Sigmoid colon (tissue), 7 donors: ENCODE measurements at places on chromosomes 1 and 21. TPM values are rescaled to one million over a fixed set of nuclear protein-coding genes. Genes with fewer than 3 reads are reported as not detected.

DNA sequence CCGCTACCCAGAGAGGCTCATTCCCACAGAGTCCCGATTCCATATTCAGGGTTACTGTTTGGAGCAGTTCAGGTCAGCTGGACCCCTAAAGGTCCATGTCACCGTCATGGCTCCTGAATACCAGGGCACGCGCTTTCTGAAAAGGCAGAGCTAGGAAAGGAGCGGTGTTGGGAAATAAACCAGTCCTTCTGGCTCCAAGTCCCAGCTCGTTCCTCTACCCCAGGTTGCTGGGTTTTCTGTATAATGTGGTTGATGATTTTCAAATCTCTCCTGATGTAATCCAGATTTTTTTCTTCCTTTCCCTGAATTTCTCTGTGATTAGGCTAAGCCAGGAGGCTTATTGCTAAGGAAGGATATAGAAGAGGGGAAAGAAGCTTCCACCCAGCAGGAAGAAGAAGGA is 14.0 kb upstream of the PKP1 start:
- H3K36me3 ChIP-seq: no peaks in the 10 kb centered on the region
- peak; percentile 22 for DNase-seq
- H3K4me3 ChIP-seq: no peak overlapping the region
- H3K4me1 ChIP-seq: no peaks in the 10 kb centered on the region
- H3K27ac ChIP-seq: no peak overlapping the region

- peaks cover 21% of the 10 kb centered on the region for H3K36me3 ChIP-seq
- H3K27me3 ChIP-seq: no peaks in the 10 kb centered on the region
- DNase-seq: no peak
- no peak overlapping the region for H3K27ac ChIP-seq
Measured at GRCh38 chr1:44318097-44319088, 36.7 kb downstream of the ERI3 start.

The CDK18 gene
- total RNA-seq: 13.0 TPM

The VHLL gene
- total RNA-seq: not detected

The GSTM5 gene
- total RNA-seq: 3.8 TPM

The SLC44A5 gene
- 1.4 TPM for total RNA-seq

- no peak overlapping the region for H3K4me3 ChIP-seq
- no peaks in the 10 kb centered on the region for H3K27me3 ChIP-seq
- peaks cover 1% of the 10 kb centered on the region for H3K4me1 ChIP-seq
- H3K27ac ChIP-seq: no peak overlapping the region
- DNase-seq: no peak
- no peaks in the 10 kb centered on the region for H3K36me3 ChIP-seq
Measured at GRCh38 chr1:14964711-14965055, 188.9 kb upstream of the TMEM51 start.

- H3K4me3 ChIP-seq: peak overlapping the region; percentile 96
- no peaks in the 10 kb centered on the region for H3K27me3 ChIP-seq
- H3K36me3 ChIP-seq: no peaks in the 10 kb centered on the region
- DNase-seq: peak; percentile 74
- peaks cover 50% of the 10 kb centered on the region for H3K4me1 ChIP-seq
- peak overlapping the region; percentile 100 for H3K27ac ChIP-seq
Measured at GRCh38 chr1:200739702-200740570, 1.2 kb downstream of the CAMSAP2 start.

The TP73 gene
- total RNA-seq: not detected

DNA sequence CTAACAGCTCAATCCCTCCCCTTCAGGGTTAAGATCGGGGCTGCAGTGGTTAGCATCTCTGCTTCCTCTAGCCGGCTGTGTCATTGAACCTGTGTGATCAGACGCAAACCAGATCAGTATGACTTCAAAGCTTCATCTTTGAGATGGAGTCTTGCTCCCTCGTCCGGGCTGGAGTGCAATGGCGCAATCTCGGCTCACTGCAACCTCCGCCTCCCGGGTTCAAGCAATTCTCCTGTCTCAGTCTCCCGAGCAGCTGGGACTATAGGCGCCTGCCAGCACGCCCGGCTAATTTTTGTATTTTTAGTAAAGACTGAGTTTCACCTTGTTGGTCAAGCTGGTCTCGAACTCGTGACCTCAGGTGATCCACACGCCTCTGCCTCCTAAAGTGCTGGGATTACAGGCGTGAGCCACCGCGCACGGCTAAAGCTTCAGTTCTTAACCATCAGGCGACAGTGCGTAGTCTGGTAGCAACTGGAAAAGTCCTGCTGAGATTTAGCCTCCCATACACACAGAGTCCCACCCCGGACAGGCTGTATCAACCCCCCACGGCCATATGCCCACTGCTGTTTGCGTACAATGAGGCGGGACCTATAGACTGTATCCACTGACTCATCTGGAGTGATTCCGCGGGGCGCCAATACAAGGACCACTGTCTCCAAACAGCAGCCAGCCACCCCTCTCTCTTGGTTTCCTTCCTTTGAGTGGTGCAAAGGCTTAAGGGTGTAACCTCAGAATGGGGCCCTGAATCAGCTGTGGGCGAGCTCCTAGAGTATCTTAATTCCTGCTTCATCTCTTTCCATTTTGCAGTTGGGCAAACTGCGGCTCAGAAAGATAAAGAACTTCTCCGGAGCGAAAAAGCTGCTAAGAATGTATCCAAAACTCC is 23.3 kb downstream of the CELA3A start:
- H3K4me1 ChIP-seq: peaks cover 19% of the 10 kb centered on the region
- no peaks in the 10 kb centered on the region for H3K36me3 ChIP-seq
- no peaks in the 10 kb centered on the region for H3K27me3 ChIP-seq
- peak overlapping the region; percentile 89 for H3K4me3 ChIP-seq
- peak; percentile 82 for DNase-seq

DNA sequence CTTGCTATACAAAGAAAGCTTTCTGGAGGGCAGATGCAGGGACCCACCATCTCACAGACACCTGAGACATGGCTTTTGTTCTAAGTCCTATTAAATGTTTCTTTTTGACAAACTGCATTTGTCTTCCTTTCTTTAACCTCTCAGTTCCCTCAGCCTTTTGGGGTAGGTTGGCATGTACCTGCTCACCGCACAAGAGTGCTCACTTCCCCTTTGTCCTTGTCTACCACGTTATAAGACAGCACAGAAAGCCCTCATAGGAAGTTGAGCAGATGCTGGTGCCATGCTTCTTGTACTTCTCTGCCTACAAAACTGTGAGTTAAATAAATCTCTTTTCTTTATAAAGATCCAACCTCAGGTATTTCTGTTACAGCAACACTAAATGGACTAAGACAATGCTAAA is 31.9 kb upstream of the RGS21 start:
- H3K36me3 ChIP-seq: no peaks in the 10 kb centered on the region
- H3K27me3 ChIP-seq: no peaks in the 10 kb centered on the region
- no peak for DNase-seq
- H3K4me1 ChIP-seq: no peaks in the 10 kb centered on the region
- no peak overlapping the region for H3K4me3 ChIP-seq
- no peak overlapping the region for H3K27ac ChIP-seq

The DYNLT5 gene
- total RNA-seq: 0.36 TPM

- peaks cover 50% of the 10 kb centered on the region for H3K4me1 ChIP-seq
- peaks cover 11% of the 10 kb centered on the region for H3K36me3 ChIP-seq
- peak overlapping the region; percentile 98 for H3K27ac ChIP-seq
- H3K4me3 ChIP-seq: no peak overlapping the region
Measured at GRCh38 chr1:44807364-44808062, 362 bp upstream of the DYNLT4 start.

DNA sequence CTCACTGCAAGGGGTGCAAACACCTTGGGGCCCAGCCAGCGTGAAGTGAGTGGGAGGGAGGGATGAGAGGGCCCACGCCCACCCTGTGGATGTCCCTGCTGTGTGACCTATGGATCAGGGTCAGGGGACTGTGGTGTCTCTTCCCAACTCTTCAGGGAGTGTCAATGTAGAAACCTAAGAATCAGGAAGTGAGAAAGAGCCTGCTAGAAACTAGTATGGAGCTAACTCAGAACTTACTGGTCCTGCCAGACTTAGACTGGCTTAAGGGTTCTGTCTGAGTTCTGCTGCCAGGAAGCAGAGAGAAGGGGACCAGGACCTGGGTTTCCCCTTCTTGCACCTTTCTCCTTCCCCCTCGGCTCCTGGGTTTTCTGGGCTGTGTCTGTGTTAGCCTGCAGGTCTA is 1.8 kb upstream of the IL10 start:
- H3K36me3 ChIP-seq: no peaks in the 10 kb centered on the region
- H3K4me3 ChIP-seq: no peak overlapping the region

The PCBP3 gene
- 5.5 TPM for total RNA-seq

DNA sequence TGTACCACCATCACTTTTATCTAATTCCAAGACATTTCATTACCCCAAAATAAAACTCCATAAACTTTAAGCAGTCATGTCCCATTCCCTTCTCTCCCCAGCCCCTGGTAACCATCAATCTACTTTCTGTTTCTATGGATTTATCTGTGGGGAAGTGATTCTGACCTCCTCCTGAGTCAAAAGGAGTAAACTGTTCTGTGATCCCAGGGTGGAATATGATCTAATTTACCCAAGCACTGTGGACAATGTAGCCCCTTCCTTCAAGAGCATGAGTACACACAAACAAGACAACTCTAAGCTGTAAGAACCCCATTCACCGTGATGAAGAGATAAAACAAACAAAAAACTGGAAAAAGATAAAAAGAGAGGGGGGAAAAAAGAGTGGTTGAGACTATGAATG is 77.9 kb downstream of the PLPP3 start:
- H3K4me3 ChIP-seq: no peak overlapping the region
- H3K36me3 ChIP-seq: peaks cover under 1% of the 10 kb centered on the region
- H3K27ac ChIP-seq: no peak overlapping the region
- no peaks in the 10 kb centered on the region for H3K4me1 ChIP-seq
- no peak for DNase-seq

GRCh38 chr1:67528141-67528540 is 97.9 kb upstream of the SERBP1 start:
- no peak overlapping the region for H3K27ac ChIP-seq
- H3K4me3 ChIP-seq: no peak overlapping the region
- no peaks in the 10 kb centered on the region for H3K36me3 ChIP-seq

DNA sequence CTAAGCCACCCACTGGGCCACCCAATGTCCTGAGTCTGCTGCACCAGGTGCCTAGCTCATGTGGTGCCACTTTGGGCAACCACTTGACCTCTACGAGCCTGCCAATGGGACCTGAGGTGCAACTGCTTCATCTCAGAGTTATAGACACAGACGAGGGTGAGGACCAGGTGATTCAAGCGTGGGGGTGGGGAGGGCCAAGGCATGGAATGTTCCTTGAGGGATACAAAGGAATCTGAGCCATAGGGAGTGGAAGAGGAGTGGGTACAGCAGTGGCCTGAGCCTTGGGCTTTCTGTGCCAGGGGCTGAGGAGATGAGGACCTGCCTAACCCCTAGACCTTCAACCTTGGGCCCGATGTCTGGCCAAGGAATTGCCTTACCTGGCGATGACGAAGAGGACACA is 209.1 kb downstream of the GRIK3 start:
- no peak overlapping the region for H3K4me3 ChIP-seq
- no peaks in the 10 kb centered on the region for H3K36me3 ChIP-seq
- no peak overlapping the region for H3K27ac ChIP-seq
- no peaks in the 10 kb centered on the region for H3K4me1 ChIP-seq
- no peak for DNase-seq

DNA sequence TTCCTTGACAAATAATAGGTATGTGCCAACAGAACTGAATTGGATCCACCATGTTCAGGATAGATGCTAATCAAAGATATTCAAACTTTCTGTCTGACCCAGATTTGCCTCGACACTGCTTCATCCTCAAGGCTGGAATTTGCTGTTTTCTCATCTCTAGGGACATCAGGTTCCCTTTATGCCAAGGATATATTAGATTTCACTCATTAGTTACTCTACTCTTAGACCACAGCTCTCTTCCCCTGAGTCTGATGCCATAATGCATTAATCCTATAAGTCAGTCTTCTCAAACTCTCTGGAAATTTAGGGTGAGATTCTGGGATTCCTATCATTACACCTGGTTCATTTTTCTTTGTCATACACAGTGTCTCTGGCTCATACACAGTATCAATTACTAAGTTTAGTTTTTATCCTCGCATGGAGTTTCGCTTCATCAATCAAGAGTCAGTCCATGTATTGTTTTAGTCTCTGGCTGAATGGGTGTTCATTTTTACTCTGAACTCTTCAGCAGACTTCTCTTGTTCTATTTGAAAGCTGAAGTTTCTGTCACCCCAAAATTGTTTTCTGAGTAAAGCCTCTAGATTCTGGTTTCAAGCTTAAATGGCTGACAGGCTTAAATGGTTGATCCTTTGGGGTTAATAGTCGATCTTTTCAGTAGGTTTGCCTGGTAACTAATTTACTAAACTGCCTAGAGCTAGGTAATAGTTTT is 9.3 kb upstream of the DCAF6 start:
- no peaks in the 10 kb centered on the region for H3K27me3 ChIP-seq
- no peaks in the 10 kb centered on the region for H3K36me3 ChIP-seq
- H3K4me3 ChIP-seq: no peak overlapping the region
- DNase-seq: no peak
- peaks cover 8% of the 10 kb centered on the region for H3K4me1 ChIP-seq

The HAO2 gene
- not detected for total RNA-seq

GRCh38 chr1:195501118-195501517 is 1107.1 kb downstream of the KCNT2 start:
- H3K4me3 ChIP-seq: no peak overlapping the region
- H3K27me3 ChIP-seq: no peaks in the 10 kb centered on the region
- H3K4me1 ChIP-seq: no peaks in the 10 kb centered on the region
- H3K36me3 ChIP-seq: no peaks in the 10 kb centered on the region

GRCh38 chr1:220123066-220123465 is 29.1 kb downstream of the IARS2 start:
- peaks cover 2% of the 10 kb centered on the region for H3K36me3 ChIP-seq
- DNase-seq: no peak
- no peak overlapping the region for H3K4me3 ChIP-seq
- H3K27ac ChIP-seq: no peak overlapping the region

The PRAMEF9 gene
- not detected for total RNA-seq

The IFI44 gene
- total RNA-seq: 22.8 TPM

The TARBP1 gene
- total RNA-seq: 21.0 TPM

The LAX1 gene
- total RNA-seq: not detected

The HPCAL4 gene
- 1.1 TPM for total RNA-seq

The LDLRAD2 gene
- 1.4 TPM for total RNA-seq

- DNase-seq: peak; percentile 69
- peak within 1 kb of the TSS; percentile 26 for H3K27ac ChIP-seq
- H3K4me1 ChIP-seq: no peaks in the 10 kb centered on the region
- H3K4me3 ChIP-seq: no peak within 1 kb of the TSS
- no peaks in the 10 kb centered on the region for H3K27me3 ChIP-seq
Measured at GRCh38 chr21:14545906-14546480, at the start of gene SAMSN1. SAMSN1 (minus strand) TSS chr21:14546315; CDS start chr21:14546261, 54 bp downstream.

GRCh38 chr1:157975228-157975950 is 18.1 kb upstream of the KIRREL1 start:
- no peaks in the 10 kb centered on the region for H3K4me1 ChIP-seq
- no peaks in the 10 kb centered on the region for H3K27me3 ChIP-seq
- H3K27ac ChIP-seq: no peak overlapping the region
- no peaks in the 10 kb centered on the region for H3K36me3 ChIP-seq
- DNase-seq: no peak
